ENCODE measurements at places on chromosomes 3 and 15.

- DNase-seq: no peak
Observed at GRCh38 chr3:149571381-149571780, 86.4 kb downstream of the WWTR1 start.

- DNase-seq: no peak
Observed at GRCh38 chr3:118406562-118406961, 628.1 kb downstream of the IGSF11 start.

DNA sequence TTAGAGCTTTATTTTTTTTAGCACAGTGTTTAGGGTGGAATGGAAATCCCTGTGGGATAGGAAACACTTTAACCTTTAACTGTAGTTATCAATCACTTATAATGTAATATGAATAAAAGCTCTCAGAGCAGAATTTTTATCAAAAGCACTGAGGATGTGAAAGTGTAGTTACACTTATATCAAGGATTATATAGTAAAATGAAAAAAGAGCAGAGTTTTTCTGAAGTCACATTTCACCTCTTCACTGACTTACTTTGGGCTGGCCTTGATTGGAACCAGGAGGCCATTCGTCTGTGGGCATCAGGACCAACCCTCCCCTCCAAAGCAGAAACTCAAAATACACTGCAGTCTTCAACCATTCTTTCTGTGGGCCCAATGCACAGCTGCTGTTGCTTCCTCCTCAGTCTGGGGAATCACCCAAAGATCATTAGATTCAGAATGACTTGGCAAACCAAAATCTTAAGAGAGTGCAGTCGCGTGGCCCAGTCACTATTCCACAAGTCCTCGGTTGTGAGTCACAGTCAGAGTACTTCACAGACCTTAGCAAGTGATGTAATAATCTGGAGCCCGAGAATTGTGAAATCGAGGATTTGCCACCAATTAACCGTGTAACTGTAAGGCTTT, 132.6 kb upstream of the COL8A1 start:
- DNase-seq: no peak

GRCh38 chr3:68703066-68703465, 229.3 kb downstream of the TAFA4 start:
- no peak for DNase-seq

DNA sequence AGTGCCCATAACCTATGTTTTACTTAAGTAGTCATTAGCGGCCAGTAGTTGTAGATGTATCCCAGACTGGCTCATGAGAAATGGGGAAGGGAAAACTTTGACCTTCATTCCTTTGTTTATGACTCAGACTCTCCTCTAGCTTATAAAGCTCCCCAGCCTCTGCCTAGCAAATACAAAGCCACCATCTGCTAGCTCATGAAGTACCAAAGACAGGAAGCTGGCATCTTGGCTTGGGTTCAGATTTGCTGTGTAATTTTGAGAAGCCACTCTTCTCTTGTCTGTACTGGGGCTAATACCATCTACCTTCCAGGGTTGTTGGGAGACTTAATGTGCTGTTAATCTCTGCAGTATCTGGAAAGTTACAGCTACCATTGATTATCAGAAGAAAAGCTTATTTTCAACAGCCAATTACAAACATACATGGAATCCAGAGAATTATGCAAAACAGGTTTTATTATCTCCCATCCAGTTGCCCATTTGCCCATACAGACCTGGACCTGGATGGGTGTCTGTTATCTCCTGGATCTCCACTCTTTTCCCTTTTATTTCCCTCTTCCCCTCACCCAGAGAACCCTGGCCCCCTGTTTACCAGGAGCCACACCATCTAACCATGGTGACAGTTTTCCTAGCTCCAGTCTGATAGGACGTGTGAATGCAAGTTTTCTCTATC, 153.8 kb downstream of the SEMA6D start:
- DNase-seq: no peak

DNA sequence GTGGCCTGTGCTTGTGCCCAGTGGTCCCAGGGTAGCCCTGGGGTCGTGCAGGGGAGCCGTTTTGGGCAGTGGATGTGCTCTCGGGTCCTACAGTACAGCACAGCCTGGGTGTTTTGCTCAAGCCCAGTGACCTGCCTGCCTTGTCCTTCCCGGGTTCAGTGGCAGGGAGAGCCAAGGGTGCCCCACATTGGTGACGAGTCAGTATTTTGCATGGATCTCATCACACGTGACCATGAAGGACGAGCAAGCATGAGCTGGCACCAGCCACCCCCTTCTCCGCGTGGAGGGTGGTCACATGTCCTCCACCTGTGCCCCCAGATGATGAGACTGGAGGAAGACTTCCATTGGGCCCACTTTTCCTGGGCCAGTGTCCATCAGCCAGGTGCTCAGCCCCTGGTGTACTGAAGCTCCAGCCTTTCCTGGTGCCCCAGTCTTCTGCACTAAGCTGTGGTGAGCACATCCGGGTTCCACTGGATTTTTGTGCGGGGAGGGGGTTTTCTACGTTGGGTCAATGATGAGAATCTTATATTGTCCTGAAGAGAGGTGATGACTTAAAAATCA, 197.5 kb downstream of the UBE3A start:
- no peak for DNase-seq

DNA sequence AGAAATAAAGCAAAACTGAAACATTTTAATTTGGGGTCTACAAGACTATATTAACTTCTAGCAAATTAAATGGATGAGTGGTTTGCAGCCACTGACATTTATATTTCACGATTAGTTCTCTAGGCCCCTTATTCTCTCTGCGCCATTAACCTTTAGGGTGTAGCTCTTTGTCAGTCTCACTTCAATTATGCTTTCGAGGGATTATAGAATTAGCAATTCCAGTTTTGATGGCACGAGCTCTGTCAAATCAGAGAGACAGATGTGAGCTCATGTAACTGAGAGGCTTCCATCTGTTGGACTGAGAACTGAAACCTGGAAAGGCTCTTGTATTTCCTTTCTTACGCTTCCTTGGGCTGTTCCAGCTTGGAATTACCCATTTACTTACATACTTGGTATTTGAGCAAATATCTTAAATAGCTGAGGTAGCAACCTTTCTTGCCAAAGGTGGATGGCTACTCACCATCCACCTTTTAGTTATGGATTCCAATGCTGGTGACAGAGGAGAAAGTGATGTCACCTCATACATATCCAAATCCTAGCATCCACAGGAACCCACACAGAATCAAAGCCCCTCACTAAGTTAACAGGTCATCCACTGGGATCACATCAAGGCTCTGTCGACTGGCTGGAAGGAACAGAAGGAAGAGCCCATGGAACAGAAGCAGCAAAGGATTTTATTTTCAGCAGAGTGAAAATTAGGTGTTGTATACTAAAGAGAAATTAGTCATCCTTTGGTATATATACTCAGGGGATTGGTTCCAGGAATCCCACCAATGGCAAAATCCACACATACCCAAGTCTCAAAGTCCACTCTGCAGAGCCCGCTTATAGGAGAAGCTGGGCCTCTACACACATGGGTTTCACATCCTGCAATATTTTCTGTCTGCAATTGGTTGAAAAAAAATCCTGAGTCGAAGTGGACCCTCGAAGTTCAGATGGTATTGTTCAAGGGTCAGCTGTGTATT, 20.8 kb downstream of the VGLL4 start:
- DNase-seq: no peak

DNA sequence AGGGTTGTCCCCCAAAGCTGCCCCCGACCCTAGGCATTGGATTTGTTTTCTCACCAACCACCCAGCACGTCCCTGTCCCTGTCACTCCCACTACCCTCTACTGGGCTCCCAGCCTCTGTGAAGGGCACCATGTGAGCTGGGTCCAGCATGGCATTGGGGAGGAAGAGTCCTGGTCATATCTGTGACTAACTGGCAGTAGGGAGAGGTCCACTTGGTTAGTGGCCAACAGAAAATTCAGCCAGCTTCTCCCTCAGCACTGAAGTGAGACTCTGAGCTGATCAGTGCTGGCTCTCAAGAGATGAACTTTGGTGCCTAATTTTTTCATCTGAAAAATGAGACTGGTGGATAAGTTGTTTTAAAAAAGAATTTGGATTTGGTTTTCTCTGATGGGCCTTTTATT, 11.3 kb upstream of the KIF23 start:
- DNase-seq: no peak

DNA sequence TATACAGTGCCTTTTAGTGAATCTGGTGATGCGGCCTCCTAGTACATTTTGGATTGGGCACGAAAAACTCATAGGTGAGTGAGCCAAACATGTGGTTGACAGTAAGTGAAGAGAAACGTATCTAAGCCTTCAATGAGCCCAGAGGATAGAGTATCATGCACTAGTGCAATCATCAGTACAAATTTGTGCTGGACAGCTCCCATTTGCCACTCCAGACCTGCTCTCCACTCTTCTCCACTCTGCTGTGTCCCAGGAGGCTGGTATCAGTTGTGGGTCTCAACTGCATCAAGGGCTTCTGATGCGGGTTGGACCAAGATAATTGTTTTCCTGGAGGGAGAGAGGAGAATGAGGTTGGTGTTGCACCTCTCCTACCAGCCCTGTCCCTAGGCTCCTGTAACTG, 9.1 kb upstream of the RASGRF1 start:
- no peak for DNase-seq

- DNase-seq: no peak
Observed at GRCh38 chr3:183862610-183863009, 22.1 kb downstream of the PARL start.

- no peak for DNase-seq
Observed at GRCh38 chr3:181713280-181713647, 1.5 kb downstream of the SOX2 start.

Data from stimulated activated CD4-positive, alpha-beta T cell treated with anti-CD3 and anti-CD28 coated beads, Interleukin-12 subunit alpha, Interleukin-12 subunit beta, amount 100 ng/mL, for 24 hours (primary cell).